ENCODE measurements at places on chromosomes 5 and 9.
A peak's percentile ranks its signal among the peaks of the same experiment; 100 is the strongest.

DNA sequence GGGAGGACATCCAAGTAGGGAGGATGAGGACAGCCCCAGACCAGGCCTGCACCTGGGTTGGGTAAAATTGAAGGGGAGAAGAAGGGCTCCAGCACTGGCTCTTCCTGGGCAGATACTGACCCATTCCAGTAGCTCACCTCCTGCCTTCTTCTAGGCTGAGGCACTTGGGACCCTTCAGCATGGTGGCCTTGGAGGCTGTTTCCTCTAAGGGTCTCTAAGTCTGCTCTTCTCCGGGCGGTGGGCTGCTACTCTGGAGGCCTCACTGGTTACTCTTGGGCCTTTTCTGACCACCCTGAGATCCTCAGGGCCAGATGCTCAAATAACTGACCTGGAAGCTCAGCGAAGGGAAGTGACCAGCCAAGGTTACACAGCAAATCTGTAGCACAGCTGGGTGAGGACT lies 2.8 kb upstream of the TIFAB start:
- no peak for DNase-seq

DNA sequence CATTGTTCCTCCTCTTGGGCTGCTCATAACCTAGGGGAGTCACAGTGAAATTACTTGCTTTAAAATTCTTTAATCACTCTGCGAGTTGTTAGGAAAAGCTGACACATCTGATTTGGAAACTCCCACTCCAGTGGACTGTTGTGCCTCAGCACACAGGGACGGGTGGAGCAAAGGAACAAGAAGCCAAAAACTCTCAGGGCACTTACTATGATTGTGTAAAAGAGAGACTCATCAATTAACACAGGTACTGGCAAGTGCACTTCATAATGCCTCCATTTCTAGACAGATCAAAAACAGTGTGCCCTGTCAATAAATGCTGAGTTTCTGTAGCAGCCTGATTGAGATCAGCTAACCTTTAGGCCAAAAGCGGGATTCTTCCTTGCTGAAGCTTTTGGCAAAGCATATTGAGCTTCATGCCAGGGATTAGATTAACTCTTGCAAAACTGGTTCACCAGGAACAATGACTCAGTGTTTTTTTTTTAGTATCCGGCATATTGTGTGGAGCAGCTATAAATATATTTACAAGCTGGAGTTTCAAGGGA lies 55.9 kb downstream of the TMC1 start:
- DNase-seq, result peak; percentile 82

- DNase-seq, result no peak
These were observed 196.0 kb upstream of the ANKRD55 start for GRCh38 chr5:56429110-56429561.

DNA sequence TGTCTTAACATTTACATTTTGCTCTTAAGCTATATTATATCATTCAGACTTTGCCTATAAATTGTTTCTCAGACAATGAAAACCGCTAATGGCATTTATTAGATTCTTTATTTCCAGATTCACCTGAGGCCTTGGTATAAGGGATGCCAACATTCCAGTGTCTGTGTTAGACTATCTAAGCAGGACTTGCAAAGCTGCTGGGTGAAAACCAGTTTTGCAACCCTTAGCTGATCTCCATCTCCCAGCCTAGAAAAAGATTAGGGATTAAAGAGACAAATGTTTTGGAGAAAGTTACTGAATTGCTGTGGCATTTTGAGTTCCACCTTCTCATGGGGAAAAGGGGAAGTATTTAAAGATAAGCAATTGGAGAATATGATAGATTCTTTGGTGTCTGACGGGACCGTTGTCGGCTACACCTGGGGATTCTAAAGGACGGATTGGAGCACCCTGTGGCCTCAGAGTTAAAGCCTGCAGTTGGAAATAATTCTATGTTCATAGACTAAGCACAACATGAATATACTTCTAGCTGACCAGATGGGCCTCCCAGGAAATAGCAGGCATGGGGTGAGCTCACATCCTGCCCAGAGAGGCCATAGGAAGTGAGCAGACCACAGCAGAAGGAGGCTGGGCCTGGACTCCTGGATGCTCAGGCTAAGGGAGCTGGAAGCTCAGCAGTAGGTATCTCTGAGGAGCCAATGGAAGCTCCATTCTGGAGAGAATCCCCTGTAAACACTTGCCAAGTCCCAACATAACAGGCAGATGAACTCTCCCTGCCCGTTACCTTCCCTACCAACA lies 21.8 kb downstream of the ENTREP1 start:
- DNase-seq, result no peak

DNA sequence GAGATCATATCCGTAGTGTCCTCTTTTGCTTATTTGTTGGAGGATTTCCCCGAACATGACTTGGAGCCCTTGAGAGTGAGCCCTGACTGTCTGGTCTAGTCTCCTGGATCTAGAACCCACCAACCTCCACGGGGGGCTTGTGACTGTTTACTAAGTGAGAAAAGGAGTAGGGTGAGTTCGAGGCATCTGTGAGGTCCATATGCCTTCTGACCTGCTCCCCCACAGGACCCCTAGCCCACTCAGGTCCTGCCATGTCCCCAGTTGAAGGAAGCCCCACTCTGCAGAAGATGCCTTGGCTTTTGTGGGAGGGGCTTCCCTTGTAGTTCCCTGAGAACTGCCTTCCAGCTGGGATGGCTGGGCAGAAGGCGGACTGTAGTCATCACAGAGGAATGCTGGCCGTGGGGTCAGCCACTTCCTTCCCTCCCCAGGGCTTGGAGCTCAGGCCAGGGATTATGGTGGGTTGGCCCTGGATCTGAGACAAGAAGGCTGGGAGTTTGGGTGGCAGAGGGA lies 7.0 kb upstream of the IRF1 start:
- peak; percentile 87 for DNase-seq

DNA sequence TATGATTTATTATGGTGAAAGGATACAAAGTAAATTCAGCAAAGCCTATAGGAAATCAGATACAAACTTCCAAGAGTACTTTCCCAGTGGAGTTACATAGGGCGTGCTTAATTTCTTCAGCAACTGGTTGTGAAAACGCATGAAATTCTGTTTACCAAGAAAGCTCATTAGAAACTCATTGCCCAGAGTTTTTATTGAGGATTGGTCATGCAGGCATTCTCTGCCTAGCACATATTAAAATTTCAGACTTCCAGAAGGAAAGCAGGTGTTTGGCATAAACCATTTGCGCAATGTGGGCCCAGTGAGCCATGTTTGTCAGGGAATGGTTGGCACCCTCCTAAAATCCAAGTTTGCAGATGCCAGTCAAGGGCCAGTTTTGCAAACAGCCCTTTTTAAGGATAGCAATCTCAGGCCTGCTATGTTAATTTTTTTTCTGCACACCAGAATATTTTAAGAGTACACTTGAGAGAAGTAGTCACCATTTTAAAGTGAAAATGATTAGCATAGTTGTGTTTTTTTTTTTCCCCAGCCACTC lies 311.1 kb upstream of the CHD1 start:
- DNase-seq, result no peak

DNA sequence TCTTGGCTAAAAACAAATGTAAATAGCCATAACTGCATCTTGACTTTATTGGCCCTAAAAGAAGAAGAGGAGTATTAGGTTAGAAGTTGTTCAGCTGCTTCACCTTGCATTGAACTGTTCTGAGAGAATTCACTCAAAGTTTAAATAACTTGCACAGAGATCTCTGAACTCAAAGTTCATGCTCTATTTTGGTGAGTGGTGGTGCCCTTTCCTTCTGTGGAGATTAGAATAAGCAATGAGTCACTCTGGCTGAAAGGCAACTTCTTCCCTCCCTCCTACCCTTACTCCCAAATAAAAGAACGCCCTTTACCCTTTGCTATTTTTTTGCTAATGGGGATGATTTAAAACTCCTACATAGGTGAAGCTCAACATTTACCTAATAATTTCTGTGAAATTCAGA lies 48.9 kb downstream of the ERMP1 start:
- no peak for DNase-seq

GRCh38 chr9:135612437-135612836 lies 26.9 kb downstream of the GLT6D1 start:
- DNase-seq, result no peak

- peak; percentile 63 for DNase-seq
These were observed 15.3 kb upstream of the NOL6 start for GRCh38 chr9:33489066-33489465.

DNA sequence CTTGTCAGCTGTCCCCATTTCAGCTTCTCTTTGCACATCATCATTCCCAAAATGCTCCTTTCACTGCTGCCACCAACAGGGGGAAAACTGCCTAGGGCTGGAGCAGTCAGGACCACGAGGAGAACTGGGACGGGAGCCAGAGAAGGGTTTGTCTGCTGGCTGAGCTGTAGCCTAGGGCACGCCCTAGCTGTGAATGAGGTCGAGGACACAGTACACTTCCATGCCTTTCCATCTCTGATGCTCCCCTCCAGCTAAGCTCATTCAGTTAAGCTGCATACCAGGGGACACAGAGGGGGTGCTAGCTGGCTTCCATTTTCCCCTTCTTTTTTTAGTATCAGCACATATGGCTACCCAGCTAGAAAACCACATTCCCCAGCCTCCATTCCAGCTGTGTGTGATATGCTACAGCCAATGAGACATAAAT lies 64.7 kb downstream of the STK10 start:
- DNase-seq, result peak; percentile 83

- DNase-seq, result peak; percentile 43
These were observed 6.8 kb upstream of the TIFAB start for GRCh38 chr5:135458921-135459331.

- DNase-seq, result no peak
These were observed 8.5 kb upstream of the C9orf72 start for GRCh38 chr9:27581826-27582225.

- no peak for DNase-seq
These were observed 27.4 kb downstream of the QRFP start for GRCh38 chr9:130869250-130869649.

- DNase-seq, result no peak
These were observed 159.2 kb upstream of the SLC24A2 start for GRCh38 chr9:19947996-19948395.

DNA sequence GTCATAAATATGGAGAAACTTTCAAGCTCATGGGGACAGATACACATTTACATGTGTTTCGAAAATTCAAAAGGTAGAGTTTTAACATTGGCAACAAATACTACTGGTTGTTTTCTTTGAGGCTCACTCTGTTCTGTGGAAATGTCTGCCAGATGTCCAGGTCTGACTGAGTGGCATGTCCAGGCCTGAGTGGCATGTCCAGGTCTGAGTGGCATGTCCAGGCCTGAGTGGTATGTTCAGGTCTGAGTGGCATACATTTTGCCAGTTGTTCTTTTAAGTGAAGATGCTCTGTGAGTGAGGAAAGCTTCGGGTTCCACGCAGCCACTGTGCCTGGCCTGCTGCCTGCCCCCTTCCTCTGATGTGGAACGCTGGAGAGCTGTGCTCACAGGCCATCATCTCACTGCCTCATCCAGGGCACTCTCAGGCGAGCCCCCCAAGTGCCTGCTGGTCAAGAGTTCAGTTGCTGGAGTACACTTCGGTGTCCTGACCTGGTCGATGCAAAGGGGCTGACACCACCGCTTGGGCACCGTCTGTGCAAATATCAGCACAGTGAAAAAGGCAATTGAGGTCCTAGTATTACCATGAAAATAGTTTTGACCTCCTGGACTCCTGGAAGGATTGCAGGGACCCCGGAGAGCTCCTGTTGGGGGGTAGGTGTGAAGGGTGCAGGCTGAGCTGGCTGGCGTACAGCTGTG lies 89.9 kb downstream of the EHMT1 start:
- no peak for DNase-seq

DNA sequence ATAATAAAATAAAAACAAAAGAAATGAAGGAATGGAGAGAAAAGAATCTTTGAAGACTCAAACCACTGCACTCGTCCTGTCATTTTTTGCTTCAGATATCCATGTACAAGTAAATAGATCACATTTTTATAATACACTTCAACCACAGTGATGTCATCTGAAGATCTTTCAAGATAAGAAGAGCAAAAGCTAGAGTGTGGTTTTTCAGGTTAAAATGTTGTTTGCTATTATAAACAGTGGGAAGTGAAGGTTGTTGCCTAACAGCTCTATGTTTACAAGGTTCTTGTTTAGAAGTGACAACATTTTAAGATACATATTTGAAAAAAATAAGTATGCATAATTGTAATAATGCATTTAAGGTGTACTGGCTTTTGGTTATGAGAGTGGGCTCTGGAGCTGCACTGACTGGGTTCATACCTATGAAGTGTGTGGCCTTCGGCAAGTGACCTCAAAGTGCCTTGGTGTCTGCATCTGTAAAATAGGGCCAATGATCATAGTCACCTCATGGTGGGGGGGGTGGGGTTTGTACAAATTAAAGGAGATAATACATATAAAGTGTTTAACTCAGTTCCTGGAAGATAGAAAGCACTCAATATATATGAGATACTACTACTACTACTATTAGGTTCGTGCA lies 45.5 kb upstream of the IL7R start:
- DNase-seq, result peak; percentile 53

- no peak for DNase-seq
These were observed 10.7 kb downstream of the PDLIM4 start for GRCh38 chr5:132267931-132268768.

GRCh38 chr9:130446101-130446861 lies 1.5 kb downstream of the ASS1 start:
- DNase-seq, result peak; percentile 82

GRCh38 chr9:78121488-78121887 lies 89.9 kb upstream of the GNAQ start:
- DNase-seq, result peak; percentile 45

- no peak for DNase-seq
These were observed 4.0 kb upstream of the TNPO1 start for GRCh38 chr5:72812488-72812887.

DNA sequence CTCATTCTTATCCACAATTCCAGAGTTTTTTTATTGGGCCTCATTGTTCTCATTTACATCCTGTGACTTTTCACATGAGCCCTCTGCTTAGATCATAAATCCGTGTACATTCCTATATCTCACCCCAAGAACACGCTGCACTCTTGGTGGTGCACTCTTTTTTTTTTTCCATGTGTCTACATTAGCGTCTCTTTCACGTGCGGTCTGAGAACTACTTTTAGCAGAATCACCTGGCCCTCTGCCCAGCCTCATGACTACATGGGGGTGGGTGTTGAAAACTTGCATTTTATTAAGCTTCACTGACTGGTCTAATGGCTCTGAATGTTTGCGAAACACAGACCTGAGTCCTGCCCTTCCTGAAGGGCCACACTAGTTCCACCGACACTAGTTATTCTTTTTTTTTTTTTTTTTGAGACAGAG lies 18.6 kb downstream of the C9orf57 start:
- DNase-seq, result peak; percentile 72
